Progenitor cell of endocrine pancreas (in vitro differentiated cells): ENCODE measurements at places on chromosomes 1 and 21. TPM values are rescaled to one million over a fixed set of nuclear protein-coding genes. Genes with fewer than 3 reads are reported as not detected.

Gene ATXN7L2
- total RNA-seq = 17.6 and 19.6 TPM in 2 replicates

DNA sequence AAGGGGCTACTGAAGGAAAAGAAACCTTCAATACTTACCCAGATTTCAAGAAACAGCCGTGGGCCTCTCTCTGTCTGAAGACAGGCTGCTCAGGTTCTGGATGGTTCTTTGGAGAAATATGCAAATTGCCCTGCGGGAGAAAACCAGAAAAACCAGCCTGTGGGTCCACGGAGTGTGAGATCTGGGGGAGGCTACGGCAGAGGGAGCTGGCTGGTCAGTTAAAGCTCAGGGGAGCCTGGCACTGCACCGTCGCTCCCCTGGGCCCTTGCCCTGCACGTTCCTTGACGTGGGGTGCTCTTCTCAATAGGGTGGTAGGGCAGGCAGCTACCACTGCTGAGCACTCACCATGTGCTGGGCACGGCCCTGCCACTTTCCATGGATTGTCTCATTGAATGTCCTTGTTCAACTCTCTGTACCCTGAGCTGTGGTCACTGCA lies 12.7 kb downstream of the TMCO4 start:
- DNase-seq = no peak
- no peak overlapping the region for H3K4me3 ChIP-seq
- H3K36me3 ChIP-seq = peaks cover 6% of the 10 kb centered on the region
- no peaks in the 10 kb centered on the region for H3K27me3 ChIP-seq
- H3K4me1 ChIP-seq = peaks cover 9% of the 10 kb centered on the region
- peak overlapping the region; percentile 84 for H3K27ac ChIP-seq

GRCh38 chr1:209519786-209520185 lies 63.7 kb upstream of the CAMK1G start:
- peaks cover 12% of the 10 kb centered on the region for H3K4me1 ChIP-seq
- H3K4me3 ChIP-seq = no peak overlapping the region
- H3K36me3 ChIP-seq = no peaks in the 10 kb centered on the region
- H3K27me3 ChIP-seq = peaks cover under 1% of the 10 kb centered on the region
- DNase-seq = no peak

DNA sequence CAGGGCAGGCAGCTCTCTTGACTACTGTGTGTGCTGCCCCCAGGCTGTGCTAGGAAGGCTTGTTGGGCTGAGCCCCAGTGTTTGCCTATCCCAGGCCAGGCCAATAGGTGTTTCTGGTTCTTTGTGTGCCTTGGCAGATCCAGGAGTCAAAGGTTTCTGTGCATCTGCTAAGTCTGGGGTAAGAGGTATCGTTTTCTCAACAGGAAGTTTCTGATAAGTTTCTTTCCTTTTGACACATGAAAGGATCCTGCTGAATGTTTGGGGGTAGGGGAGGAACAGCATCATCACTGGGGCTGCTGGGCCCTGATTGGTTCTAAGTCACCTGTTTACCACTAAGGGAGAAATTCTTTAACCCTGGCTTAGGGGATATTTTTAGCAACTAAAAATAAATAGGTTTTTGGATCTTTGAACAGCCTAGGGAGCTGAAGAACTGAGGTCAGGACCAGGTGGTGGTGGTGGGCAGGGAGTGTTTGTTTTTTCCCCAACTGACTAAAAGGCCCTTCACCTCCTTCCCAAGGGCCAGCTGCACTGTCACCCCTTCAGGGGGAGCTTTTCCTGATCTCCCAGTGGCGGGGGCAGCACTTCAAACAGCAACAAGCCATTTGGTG lies 85.1 kb downstream of the KCNN3 start:
- no peak overlapping the region for H3K4me3 ChIP-seq
- H3K36me3 ChIP-seq = no peaks in the 10 kb centered on the region
- H3K27me3 ChIP-seq = peaks cover 3% of the 10 kb centered on the region
- DNase-seq = no peak
